ENCODE measurements at places on chromosomes 7 and 10.
A peak's percentile ranks its signal among the peaks of the same experiment; 100 is the strongest.

DNA sequence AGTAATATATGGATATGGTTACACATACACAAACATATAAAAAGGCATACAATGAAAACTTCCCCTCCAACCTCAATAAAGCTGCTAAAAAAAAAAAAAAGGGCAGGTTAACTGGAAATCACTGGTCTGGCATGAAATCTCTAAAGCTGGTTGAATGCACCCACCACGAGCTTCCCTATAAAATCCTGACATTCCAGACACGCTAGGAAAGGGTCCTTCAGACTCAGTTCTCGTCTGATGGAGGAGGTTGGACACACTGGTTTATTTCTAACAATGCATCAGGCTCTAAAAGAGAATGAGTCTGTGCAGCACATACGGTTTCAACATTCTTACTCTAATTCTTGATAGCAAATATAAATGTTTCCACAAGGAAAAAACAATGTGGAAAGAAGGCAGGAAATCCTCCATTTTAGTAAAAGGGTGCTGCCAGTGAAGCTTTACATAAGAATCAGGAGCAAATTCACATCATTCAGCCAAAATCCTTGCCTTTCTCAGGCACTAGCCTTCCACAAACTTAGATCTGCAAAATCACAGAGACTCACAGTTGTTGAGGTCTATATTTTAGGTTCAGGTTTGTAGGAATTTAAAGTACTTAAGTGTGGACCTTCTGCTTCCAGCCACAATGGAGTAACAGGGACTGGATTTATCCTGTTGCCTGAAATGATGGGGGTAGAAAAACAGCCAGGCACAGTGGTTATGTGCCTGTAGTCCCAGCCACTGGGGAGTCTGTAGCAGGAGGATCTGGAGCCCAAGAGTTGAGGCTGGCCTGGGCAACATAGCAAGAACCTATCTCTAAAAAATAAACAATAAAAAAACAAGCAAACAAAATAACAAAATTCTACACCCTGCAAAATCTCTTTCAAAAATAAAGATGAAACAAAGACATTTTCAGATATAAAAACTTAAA, 73.5 kb downstream of the CYTH3 start:
- DNase-seq, result no peak
- H3K4me3 ChIP-seq, result no peak overlapping the region
- no peaks in the 10 kb centered on the region for H3K4me1 ChIP-seq
- H3K36me3 ChIP-seq, result no peaks in the 10 kb centered on the region

- no peak overlapping the region for H3K4me3 ChIP-seq
- peak; percentile 88 for DNase-seq
- peak overlapping the region; percentile 76 for H3K27ac ChIP-seq
- no peaks in the 10 kb centered on the region for H3K27me3 ChIP-seq
- H3K4me1 ChIP-seq, result peaks cover 30% of the 10 kb centered on the region
These were observed 483.6 kb downstream of the INHBA start for GRCh38 chr7:41219276-41219675.

- no peak for DNase-seq
- no peaks in the 10 kb centered on the region for H3K36me3 ChIP-seq
- H3K27me3 ChIP-seq, result no peaks in the 10 kb centered on the region
- no peaks in the 10 kb centered on the region for H3K4me1 ChIP-seq
These were observed 351.3 kb upstream of the BMPER start for GRCh38 chr7:33554046-33554445.

- H3K4me1 ChIP-seq, result no peaks in the 10 kb centered on the region
- no peak overlapping the region for H3K4me3 ChIP-seq
- H3K36me3 ChIP-seq, result no peaks in the 10 kb centered on the region
- no peaks in the 10 kb centered on the region for H3K27me3 ChIP-seq
- no peak for DNase-seq
These were observed 127.9 kb downstream of the LHPP start for GRCh38 chr10:124589491-124590041.

DNA sequence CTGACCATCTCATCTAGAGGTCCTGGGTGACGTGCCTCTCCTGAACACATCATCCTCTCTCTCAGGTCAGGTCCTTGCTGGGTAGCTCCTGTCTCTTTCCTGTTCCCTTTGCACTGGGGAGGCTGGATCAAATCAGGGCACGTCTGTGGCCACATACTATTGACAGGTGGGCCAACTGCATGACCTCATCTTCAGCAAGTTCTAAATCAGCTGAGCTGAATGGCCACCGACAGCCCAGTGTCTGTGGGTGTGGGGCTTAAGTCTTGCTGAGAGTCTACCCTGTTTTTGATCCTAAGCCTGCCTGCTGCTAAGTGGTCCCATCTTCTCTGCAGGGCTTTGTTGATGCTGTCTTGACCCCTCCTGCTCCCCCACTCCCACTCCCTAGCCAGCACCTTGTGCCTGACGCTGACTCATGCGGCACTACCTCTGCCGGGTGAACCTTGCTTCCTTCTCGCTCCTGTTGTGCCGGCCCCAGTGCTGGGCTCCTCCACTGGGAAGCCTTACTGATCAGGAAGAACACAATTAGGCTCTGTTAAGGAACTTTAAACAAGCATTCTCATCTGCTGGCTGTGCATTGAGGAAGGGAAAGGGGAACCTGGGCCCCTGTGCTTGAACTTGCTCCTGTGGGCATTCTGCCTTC, 440.4 kb downstream of the PLXNA4 start:
- H3K4me3 ChIP-seq, result no peak overlapping the region
- no peaks in the 10 kb centered on the region for H3K4me1 ChIP-seq
- DNase-seq, result no peak
- no peaks in the 10 kb centered on the region for H3K36me3 ChIP-seq
- no peaks in the 10 kb centered on the region for H3K27me3 ChIP-seq

- H3K36me3 ChIP-seq, result no peaks in the 10 kb centered on the region
- DNase-seq, result no peak
- H3K4me3 ChIP-seq, result no peak overlapping the region
- no peaks in the 10 kb centered on the region for H3K4me1 ChIP-seq
- H3K27ac ChIP-seq, result no peak overlapping the region
These were observed 73.7 kb upstream of the TMEM229A start for GRCh38 chr7:124106575-124106974.

- H3K36me3 ChIP-seq, result no peaks in the 10 kb centered on the region
- peaks cover 62% of the 10 kb centered on the region for H3K27me3 ChIP-seq
These were observed 5.3 kb downstream of the ZNF488 start for GRCh38 chr10:47378606-47379444.

DNA sequence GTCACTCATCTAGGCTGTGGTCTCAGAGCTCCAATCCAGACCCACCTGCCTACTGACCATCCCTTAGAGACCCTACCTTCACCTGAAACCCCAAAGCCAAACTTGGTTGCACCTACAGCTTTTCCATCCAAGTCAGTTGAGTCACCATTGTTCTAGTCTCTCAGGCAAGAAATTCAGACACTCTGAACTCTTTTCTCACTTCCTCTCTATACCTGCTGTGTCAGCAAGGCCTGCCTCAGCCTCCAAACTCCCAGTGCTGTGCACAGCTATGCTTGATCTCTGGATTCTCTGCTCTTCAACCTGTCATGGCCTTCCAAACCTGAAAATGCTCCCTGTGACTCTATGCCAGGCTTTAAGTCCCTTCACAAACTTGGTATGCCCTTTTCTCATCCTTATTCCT, 47.4 kb upstream of the MTURN start:
- no peak overlapping the region for H3K4me3 ChIP-seq
- H3K27ac ChIP-seq, result no peak overlapping the region
- no peaks in the 10 kb centered on the region for H3K4me1 ChIP-seq

All from A673 (cell line).